Lower leg skin (tissue), 4 donors: ENCODE measurements at places on chromosomes 3 and 15. TPM values are rescaled to one million over a fixed set of nuclear protein-coding genes. Genes with fewer than 3 reads are reported as not detected.

REC114 gene
- not detected for total RNA-seq

SCN11A gene
- total RNA-seq: 0.03 TPM

NAALADL2 gene
- total RNA-seq: 3.6 TPM

SERPINI2 gene
- not detected for total RNA-seq

C3orf49 gene
- total RNA-seq: not detected

RTP3 gene
- total RNA-seq: not detected

LRTM1 gene
- not detected for total RNA-seq

THRB gene
- total RNA-seq: 19.8 TPM

SPINT1 gene
- total RNA-seq: 515 TPM

OCA2 gene
- 15.6 TPM for total RNA-seq

TBC1D5 gene
- 66.8 TPM for total RNA-seq

TM2D3 gene
- total RNA-seq: 33.8 TPM

FOXB1 gene
- not detected for total RNA-seq

EPHA3 gene
- total RNA-seq: 0.65 TPM

SHISA5 gene
- 73.5 TPM for total RNA-seq

BUB1B gene
- 1.3 TPM for total RNA-seq

SLC22A13 gene
- total RNA-seq: 0.17 TPM

MINAR1 gene
- total RNA-seq: 0.64 TPM

AMIGO3 gene
- total RNA-seq: 1.0 TPM

GOLGA6D gene
- 0.08 TPM for total RNA-seq

TLR9 gene
- 0.19 TPM for total RNA-seq

CCNB2 gene
- 5.4 TPM for total RNA-seq

LSAMP gene
- total RNA-seq: 1.2 TPM
